A549 treated with Mapracorat at 1 μM for 4 hours (cell line): ENCODE measurements at places on chromosomes 7 and 10. TPM values are rescaled to one million over a fixed set of nuclear protein-coding genes. Genes with fewer than 3 reads are reported as not detected.

Gene CYP51A1
- total RNA-seq = 39.0 to 49.5 TPM (median 41.7 TPM) in 5 replicates

Gene SLC13A1
- not detected in 5 replicates for total RNA-seq

Gene KIAA1217
- total RNA-seq = 1.6 to 2.5 TPM (median 1.7 TPM) in 5 replicates

Gene GOLGA7B
- 3.2 to 4.0 TPM (median 3.6 TPM) in 5 replicates for total RNA-seq

Gene MSMB
- total RNA-seq = 0.63 TPM in 1 of 5 replicates, not detected in the others

Gene MRLN
- not detected in 5 replicates for total RNA-seq

Gene C10orf71
- not detected in 5 replicates for total RNA-seq

Gene MALSU1
- total RNA-seq = 70.9 to 93.1 TPM (median 88.7 TPM) in 5 replicates

Gene TMEM176B
- total RNA-seq = 0.15 to 0.23 TPM (median 0.19 TPM) in 3 of 5 replicates, not detected in the others

Gene FAM13C
- 0.08 to 0.39 TPM (median 0.24 TPM) in 4 of 5 replicates, not detected in the other for total RNA-seq

Gene OPALIN
- not detected in 5 replicates for total RNA-seq

Gene CDK1
- 78.8 to 100 TPM (median 89.5 TPM) in 5 replicates for total RNA-seq

Gene NUTM2E
- 0.08 to 0.33 TPM (median 0.24 TPM) in 5 replicates for total RNA-seq

Gene KIF20B
- 11.6 to 15.5 TPM (median 13.7 TPM) in 5 replicates for total RNA-seq

Gene AKR1B1
- total RNA-seq = 2,128 to 2,690 TPM (median 2,586 TPM) in 5 replicates

Gene PSTK
- 3.5 to 5.6 TPM (median 4.2 TPM) in 5 replicates for total RNA-seq
